CD8-positive, alpha-beta memory T cell (primary cell): ENCODE measurements at places on chromosomes 2 and 18. TPM values are rescaled to one million over a fixed set of nuclear protein-coding genes. Genes with fewer than 3 reads are reported as not detected.

Gene LHCGR
- total RNA-seq: not detected

Gene CARF
- total RNA-seq: 4.2 TPM

Gene COL3A1
- 0.07 TPM for total RNA-seq

Gene SULT1C2
- not detected for total RNA-seq

Gene EGR4
- total RNA-seq: 0.55 TPM

Gene RNF125
- total RNA-seq: 42.8 TPM

Gene GDF7
- not detected for total RNA-seq
